ENCODE measurements at places on chromosomes 7 and 10. TPM values are rescaled to one million over a fixed set of nuclear protein-coding genes. Genes with fewer than 3 reads are reported as not detected.

- DNase-seq: no peak
Observed at GRCh38 chr7:1095621-1096155, 7.8 kb downstream of the GPER1 start.

The ASB13 gene
- total RNA-seq: 28.5 TPM

GRCh38 chr7:44655341-44655740, 48.9 kb downstream of the OGDH start:
- DNase-seq: no peak

The PTPN12 gene
- 70.2 TPM for total RNA-seq
